Gastroesophageal sphincter (tissue), 4 donors: ENCODE measurements at places on chromosomes 11 and 22. TPM values are rescaled to one million over a fixed set of nuclear protein-coding genes. Genes with fewer than 3 reads are reported as not detected.

DNA sequence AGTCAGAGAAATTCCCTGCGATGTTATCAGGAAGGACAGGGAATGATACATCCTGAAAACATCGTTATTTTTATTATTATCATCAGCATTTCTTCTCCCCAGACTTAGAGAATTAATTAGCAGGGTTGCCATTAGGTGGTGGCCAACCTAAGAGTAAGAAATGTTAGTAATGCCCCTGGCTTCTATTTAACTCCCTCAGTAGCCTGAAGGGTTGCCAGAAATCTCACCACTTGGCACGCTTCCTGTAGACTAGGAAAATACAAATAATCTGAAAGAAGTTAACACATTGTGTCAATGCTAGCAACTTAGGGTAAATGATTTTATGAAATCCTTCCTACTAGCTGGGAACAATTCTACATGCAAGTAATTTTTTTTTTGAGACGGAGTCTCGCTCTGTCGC is 45.5 kb downstream of the ENDOD1 start:
- H3K4me1 ChIP-seq, result peaks cover 9% of the 10 kb centered on the region
- H3K27me3 ChIP-seq, result no peaks in the 10 kb centered on the region
- H3K4me3 ChIP-seq, result no peak overlapping the region
- H3K27ac ChIP-seq, result no peak overlapping the region

DNA sequence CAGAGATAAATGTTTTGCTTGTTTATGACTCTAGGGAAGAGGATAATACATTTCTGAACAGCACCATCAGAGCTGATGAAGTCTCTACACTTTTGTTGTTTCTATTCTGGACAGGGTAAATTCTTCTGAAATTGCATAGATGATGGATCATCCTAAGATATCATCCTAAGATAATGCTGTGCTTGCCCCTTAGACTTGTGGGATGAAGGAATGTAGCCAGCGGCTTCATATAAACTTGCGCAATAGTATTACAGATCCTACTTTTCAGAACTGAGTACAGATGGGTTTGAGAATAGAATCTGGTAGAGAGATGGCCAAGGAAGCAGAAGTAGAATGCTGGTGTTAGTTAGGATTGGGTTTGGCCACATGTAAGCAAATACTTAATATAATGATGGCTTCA is 61.0 kb downstream of the NCAM1 start:
- no peaks in the 10 kb centered on the region for H3K27me3 ChIP-seq
- H3K4me1 ChIP-seq, result no peaks in the 10 kb centered on the region
- ATAC-seq, result no peak
- H3K36me3 ChIP-seq, result no peaks in the 10 kb centered on the region

GRCh38 chr11:71325418-71326327 is 73.3 kb upstream of the SHANK2 start:
- H3K4me3 ChIP-seq, result no peak overlapping the region
- ATAC-seq, result no peak
- H3K36me3 ChIP-seq, result no peaks in the 10 kb centered on the region
- peaks cover 10% of the 10 kb centered on the region for H3K27me3 ChIP-seq
- no peak overlapping the region for H3K27ac ChIP-seq

DKK3 gene
- total RNA-seq, result 86.0 TPM

RIMBP3C gene
- 0.15 TPM for total RNA-seq

DNA sequence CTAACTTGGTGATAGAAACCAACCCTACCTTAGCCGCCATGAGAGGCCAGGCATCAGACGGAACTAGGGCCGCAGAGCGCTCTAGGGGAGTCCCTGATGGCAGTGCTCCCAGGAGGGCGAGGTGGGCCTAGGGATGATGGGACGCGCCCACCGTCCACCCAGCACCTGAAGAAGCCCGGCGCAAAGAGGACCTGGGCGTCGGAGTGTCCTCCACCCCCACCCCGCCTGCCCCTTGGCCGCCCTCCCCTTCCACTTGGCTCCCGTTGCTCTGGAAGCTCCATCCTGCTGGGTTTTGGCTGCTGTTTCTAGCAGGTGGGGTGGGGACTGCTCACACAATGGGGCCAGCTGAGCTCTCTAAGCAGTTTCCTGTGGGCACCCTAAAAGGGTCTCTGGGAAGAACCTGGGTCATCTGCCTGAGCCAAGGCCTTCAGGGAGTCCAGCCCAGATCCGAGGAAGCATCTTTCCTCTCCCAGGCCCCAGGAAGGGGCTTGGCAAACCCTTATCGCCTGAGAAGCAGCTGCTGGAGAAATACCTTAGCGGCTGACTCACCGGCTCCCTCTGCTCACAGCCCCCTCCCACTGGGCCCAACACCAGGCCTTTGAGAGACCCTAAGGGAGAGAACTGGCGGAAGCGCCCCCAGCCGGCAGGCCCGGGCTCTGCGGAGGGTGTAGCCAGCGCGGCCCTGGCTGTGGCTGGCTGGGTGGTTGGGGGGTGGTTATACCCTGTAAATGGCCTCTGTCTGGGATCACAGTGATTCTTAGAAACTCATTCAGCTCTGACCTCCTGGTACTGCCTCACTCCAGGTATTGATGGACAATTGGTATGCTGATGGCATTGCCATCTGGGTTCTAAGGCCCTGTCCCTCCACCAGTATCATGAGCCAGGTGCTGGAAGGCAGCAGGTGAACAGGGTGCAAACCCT is 19.3 kb downstream of the CREB3L1 start:
- H3K4me1 ChIP-seq, result peaks cover 53% of the 10 kb centered on the region
- no peak overlapping the region for H3K27ac ChIP-seq
- peak; percentile 23 for ATAC-seq
- no peaks in the 10 kb centered on the region for H3K36me3 ChIP-seq

GRCh38 chr11:29200791-29201562 is 815.9 kb downstream of the KCNA4 start:
- no peak overlapping the region for H3K4me3 ChIP-seq
- no peak overlapping the region for H3K27ac ChIP-seq
- H3K27me3 ChIP-seq, result no peaks in the 10 kb centered on the region
- no peaks in the 10 kb centered on the region for H3K4me1 ChIP-seq
- no peaks in the 10 kb centered on the region for H3K36me3 ChIP-seq

GRCh38 chr22:17234144-17234623 is 14.9 kb upstream of the ADA2 start:
- no peak overlapping the region for H3K4me3 ChIP-seq
- H3K4me1 ChIP-seq, result no peaks in the 10 kb centered on the region
- ATAC-seq, result no peak
- H3K27me3 ChIP-seq, result peaks cover 50% of the 10 kb centered on the region

- H3K4me3 ChIP-seq, result no peak overlapping the region
- ATAC-seq, result no peak
- no peaks in the 10 kb centered on the region for H3K27me3 ChIP-seq
- H3K36me3 ChIP-seq, result peaks cover 20% of the 10 kb centered on the region
Measured at GRCh38 chr11:122062763-122063162, 53.3 kb downstream of the BLID start.

DNA sequence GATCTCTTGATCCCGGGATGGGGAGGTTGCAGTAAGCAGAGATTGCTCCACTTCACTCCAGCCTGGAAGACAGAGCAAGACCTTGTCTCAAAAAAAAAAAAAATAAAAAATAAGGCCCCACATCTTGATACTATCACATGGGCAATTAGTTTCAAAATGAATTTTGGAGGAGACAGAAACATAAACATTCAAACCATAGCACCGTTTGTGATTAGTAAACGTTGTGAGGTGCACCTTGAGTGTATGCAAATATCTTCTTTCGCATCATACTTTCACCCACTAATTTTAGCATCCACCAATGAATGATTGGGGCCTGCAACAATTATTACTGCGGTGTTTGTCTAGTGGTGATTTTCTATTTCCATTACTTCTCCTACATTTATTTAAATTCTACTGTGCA is 11.0 kb upstream of the SPDYC start:
- no peaks in the 10 kb centered on the region for H3K4me1 ChIP-seq
- H3K36me3 ChIP-seq, result no peaks in the 10 kb centered on the region
- H3K27me3 ChIP-seq, result no peaks in the 10 kb centered on the region
- ATAC-seq, result no peak
- no peak overlapping the region for H3K27ac ChIP-seq

ARHGAP8 gene
- not detected for total RNA-seq

NEFH gene
- total RNA-seq, result 1.2 TPM

GRK2 gene
- total RNA-seq, result 44.0 TPM

DNA sequence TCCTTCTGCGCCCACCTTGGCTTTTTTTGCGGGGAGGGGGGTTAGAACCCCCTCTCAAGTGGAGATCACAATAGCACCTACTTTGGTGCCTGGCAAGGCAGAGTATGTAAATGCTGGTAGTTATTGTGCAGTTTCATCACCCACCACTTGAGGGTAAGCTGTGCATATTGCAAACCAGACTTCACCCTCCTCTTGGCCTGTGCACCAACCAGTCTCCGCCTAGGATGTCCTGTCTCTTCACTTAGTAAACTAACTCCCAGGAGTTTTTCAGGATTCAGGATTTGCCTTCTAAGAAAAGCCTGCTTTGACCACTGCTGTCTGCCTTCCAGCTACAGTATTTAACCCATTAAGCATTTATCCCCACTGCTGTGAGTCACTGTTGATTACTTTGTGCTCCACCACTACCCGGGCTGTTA is 2.0 kb upstream of the UBXN1 start:
- H3K27ac ChIP-seq, result peak overlapping the region; percentile 91
- H3K4me1 ChIP-seq, result no peaks in the 10 kb centered on the region
- peak; percentile 55 for ATAC-seq
- no peaks in the 10 kb centered on the region for H3K36me3 ChIP-seq
- H3K27me3 ChIP-seq, result no peaks in the 10 kb centered on the region

DNA sequence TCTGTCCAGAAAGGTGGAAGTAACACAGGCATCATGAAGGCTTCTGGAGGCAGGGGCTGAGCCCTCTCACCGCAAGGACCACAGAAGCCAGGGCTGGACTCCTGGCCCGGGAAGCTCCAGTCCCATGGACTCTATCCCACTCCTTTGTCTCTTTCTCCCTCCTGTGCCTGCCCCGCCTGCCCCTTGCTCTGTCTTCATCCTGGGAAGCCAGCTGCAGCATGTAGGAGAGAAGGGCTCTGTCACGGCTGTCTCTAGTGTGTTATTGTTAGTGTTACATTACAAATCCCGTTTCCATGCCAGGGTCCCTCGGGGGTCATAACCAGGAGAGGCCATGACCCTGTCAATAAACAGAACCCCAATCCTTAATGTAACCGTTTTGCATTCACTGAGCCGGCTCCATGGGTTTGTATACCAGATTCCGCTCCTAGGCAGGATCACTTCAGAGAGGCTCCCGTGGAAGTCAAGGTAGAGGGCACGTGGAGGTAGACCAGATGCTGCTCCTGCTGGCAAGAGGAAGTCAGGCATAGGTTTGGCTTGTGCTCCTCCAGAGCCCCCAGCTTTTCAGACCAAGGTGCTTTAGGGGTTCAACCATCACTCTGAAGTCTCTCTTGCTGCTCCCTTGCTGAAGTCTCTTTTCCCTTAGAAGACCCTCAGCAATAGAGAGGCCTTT is 293.2 kb downstream of the ETS1 start:
- H3K36me3 ChIP-seq, result no peaks in the 10 kb centered on the region
- no peak overlapping the region for H3K27ac ChIP-seq
- H3K4me3 ChIP-seq, result no peak overlapping the region
- H3K27me3 ChIP-seq, result no peaks in the 10 kb centered on the region

DNA sequence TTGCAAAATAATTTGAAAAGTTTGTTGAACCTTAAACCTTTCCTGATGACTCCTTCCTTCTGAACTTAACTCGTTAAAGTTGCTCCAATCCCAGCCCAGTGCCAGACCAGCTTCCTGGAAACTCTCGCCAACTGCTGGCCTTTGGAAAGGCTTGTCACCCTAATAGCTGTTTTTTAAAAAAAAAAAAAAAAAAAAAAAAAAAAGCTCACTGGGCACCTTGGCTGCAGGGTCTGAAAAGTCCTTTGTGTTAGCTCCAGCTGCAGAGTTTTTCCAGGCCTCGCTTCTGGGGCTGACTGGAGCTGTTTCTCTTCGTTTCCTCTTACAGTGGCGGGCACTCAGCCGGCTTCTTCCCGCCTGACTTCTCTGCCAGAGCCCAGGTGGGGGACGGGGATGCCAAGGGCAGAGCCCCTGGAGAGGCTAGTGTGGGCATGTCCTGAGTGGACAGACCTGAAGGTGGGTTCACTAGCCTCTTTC is 25.1 kb downstream of the KCNQ1OT1 start:
- H3K27ac ChIP-seq, result no peak overlapping the region
- peaks cover 9% of the 10 kb centered on the region for H3K4me1 ChIP-seq
- no peaks in the 10 kb centered on the region for H3K27me3 ChIP-seq
- H3K36me3 ChIP-seq, result peaks cover 4% of the 10 kb centered on the region
- no peak for ATAC-seq

DNA sequence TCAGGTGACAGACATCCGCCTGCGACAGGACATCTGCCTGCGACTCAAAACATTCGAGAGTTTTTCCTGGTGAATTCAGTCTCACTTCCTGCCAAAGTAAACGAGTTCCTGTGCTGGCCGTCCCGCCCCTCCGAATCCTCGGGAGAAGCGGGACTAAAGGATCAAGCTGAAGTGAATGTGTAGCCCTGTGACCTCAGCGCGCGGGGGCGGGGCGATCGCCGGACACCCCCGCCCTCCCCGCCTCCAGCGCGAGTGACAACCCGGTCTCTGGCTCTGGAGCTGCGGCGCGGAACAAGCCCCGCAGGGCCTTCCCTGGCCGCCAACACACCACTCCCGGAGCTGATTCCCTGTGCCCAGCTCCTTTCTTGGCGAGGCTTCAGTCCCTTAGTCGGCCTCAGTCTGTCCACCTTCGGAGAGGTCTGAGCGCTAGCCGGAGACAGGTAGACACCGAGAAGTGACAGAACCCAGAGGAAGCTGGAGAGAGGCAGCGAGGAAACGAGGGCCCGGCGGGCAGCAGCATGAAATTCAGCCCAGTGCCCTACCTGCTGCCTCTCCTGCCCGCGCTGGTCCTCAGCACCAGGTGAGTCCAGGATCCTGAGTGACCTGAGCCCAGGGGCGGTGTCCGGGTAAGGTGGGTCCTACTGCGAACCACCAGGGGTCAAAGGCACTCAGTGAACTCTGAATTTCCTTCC is 766.4 kb upstream of the LUZP2 start:
- H3K36me3 ChIP-seq, result no peaks in the 10 kb centered on the region
- H3K4me1 ChIP-seq, result no peaks in the 10 kb centered on the region
- H3K27me3 ChIP-seq, result no peaks in the 10 kb centered on the region

DNA sequence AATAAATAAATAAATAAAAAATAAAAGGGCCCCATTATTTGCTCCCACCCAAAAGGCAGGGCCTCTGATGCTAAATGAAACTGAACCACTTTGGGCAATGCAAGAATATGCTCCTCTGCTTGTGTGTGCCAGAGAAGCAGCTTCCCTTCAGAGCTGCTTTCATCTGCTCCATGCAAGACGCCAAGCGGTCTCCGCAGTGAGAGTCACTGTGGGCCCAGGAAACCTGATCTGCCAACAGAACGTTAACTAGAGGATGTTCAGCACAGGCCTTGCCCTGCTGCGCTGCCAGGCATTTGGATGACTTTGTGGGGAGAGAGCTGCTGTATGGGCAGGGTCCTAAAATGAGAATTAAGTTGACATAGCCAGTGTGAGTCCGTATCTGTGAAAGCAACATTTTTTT is 43.7 kb upstream of the APOA1 start:
- H3K4me1 ChIP-seq, result peaks cover 1% of the 10 kb centered on the region
- H3K36me3 ChIP-seq, result peaks cover 25% of the 10 kb centered on the region
- ATAC-seq, result no peak
- no peaks in the 10 kb centered on the region for H3K27me3 ChIP-seq
- H3K27ac ChIP-seq, result no peak overlapping the region
- no peak overlapping the region for H3K4me3 ChIP-seq

SCGB2A2 gene
- total RNA-seq, result not detected

GRCh38 chr11:103936059-103936458 is 100.4 kb upstream of the DDI1 start:
- H3K4me1 ChIP-seq, result peaks cover 14% of the 10 kb centered on the region
- H3K36me3 ChIP-seq, result no peaks in the 10 kb centered on the region
- no peak overlapping the region for H3K4me3 ChIP-seq
- no peaks in the 10 kb centered on the region for H3K27me3 ChIP-seq
- no peak overlapping the region for H3K27ac ChIP-seq
